ENCODE measurements at places on chromosomes 12 and 14.

GRCh38 chr12:123741937-123742572 lies 20.0 kb upstream of the DNAH10 start:
- DNase-seq = no peak

DNA sequence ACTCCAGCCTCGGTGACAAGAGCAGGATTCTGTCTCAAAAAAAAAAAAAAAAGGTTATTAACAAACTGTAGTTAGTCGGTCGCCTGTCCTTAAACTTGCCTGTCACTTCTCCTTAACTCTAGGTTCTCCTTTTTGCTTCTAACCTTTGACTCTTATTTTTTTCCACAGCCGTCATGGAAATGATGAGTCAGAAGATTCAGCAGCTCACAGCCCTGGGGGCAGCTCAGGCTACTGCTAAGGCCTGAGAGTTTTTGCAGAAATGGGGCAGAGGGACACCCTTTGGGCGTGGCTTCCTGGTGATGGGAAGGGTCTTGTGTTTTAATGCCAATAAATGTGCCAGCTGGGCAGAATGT lies 418 bp upstream of the MYG1 start:
- peak; percentile 76 for DNase-seq

GRCh38 chr12:54221402-54221984 lies 32.7 kb upstream of the SMUG1 start:
- no peak for DNase-seq

DNA sequence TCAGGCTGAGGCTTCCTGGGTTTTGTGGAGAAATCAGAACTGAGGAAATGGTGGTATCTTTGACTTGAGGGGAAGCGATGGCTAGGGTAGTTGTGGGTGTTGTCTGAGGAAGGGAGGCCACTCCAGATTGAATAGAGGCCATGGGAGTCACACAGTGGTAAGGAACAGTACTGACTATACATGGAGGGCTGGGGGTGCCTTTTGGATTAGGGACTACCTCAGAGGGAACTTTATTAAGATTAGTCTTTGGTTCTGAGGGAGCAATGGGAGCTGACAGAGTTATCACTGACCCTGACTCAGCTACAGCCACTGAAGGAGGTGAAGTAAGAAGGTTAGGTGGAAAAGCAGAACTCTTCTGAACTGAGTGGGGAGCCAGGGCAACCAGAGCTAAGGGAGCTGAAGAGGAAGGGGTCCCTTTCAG lies 4.4 kb downstream of the NACA start:
- no peak for DNase-seq

DNA sequence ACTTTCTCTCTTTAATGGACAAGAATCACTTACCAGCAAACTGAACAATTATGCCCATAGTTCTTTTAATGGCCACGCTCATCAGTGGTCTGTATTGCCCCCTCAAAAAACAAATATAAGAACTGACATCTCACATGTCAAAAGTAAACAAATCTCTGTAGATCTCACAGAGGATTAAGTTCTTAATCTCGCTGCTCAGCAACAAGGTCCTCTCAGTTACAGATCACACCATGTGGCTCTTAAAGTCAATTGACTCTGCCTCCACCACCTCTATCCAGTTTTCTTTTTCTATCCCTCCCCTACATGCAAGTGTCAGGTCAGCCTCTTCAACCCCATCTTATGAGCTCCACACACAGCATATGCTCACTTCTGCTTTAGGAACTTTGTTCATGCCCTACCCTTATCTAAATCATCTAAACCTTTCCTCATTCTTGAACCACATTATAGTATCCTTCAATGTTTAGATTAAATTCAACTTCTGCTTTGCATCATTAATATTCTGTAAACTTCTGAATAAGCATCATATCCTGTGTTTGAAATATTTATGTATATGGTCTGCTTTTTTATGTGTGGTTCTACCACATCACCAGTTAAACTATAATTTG lies 7.2 kb downstream of the ADAM20 start:
- no peak for DNase-seq

DNA sequence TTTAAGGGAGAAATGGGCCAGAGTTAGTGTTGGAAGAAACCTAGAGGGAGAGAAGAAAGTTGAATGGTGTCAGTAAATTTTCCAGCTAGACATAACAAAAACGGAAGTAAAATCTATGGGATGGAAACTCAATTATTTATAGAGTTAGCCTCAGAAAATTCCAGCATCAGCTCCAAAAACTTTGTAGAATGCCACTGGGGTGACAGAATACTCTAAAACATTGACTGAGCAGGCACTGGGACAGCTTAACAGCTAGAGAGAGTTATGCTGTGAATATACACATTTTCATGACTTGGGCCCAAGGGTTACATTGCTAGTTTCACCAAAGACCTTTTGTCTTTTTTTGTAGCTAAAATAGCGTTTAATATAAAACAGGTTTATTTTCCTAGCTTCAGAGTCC lies 226.3 kb downstream of the PHLDA1 start:
- DNase-seq = no peak

GRCh38 chr12:110006115-110006514 lies 6.9 kb downstream of the ANKRD13A start:
- DNase-seq = no peak

DNA sequence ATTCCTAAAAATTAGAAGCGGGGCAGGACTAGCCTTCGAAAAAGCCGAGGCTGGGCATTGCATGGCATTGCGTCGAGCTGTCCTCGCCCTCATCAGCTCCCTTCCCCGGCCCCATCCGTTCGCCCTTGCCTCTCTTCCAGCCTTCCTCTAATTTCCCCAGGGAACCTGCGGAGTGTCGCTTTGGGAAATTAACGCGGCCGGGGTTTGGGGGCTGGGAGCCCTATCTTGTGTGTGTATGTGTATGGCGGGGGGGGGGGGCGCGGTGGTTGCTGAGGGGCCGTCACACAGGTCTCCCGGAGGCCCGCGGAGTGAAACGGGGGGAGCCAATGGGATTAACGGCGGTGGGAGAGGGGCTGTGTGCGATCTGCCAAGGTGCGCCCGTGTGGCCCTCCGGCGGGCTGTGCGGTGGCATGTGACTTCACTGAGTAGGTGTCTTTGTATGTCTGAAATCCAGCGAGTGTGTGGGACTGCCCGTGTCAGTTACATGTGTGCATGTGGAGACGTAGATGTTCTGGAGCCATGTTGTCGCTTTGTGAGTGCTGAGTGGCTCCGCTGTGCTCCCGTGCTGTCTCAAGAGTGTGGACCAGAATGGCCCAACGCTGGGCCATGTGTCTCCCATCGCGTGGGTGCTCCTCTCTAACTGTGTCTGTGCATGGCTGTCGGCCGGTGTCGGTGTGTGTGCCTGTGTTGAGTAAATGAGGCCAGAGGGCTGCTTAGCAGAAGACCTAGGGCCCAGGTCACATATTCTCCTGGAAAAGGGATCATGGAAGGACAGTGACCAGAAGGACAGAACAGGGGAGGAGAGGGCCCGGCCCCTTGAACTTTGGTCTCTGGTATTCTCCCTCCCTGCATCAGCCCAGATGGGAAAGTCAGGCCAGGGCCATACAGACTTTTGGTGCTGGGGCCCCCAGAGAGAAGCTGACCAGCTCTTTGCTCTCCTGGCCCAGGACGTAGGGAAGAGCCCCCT lies 1.5 kb downstream of the PTMS start:
- no peak for DNase-seq

DNA sequence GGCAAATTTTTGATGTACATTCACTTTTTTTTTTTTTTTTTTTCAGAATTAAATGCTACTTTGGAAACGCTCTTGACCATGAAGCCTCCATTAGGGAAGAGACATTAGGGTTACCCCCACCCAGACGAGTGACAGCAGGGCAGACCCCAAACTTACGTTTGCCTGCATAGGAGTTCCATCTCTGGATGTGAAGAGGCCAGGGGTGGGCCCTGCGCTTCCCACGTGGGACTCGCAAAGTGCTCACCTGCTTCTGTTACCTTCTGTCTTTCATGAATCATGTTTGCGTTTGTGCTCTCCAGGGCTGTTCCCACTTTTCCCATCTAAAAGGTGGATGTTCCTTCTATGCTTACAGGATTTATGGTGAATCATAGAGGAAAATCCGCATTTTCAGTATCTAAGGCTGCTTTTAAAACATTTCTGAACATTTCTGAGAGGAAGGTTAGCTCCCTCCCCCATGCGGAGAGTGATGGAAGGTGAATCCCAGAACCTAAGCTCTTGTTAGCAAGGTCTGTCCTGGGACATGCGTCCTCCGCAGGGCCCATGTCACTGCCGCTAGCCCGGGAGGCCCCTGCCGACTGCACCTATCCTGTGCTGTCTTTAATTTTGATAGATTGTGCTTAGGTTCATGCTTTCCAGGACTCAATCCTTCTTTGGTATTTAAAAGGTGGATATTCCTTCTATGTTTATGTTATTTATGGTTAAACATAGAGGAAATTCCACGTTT lies 135.7 kb upstream of the RTL1 start:
- DNase-seq = no peak
